ENCODE measurements at places on chromosomes 6 and 20. TPM values are rescaled to one million over a fixed set of nuclear protein-coding genes. Genes with fewer than 3 reads are reported as not detected.

- H3K27ac ChIP-seq = no peak overlapping the region
- H3K27me3 ChIP-seq = no peaks in the 10 kb centered on the region
- H3K4me3 ChIP-seq = no peak overlapping the region
- peaks cover 27% of the 10 kb centered on the region for H3K4me1 ChIP-seq
Measured at GRCh38 chr20:38932457-38933120, 6.4 kb downstream of the FAM83D start.

DNA sequence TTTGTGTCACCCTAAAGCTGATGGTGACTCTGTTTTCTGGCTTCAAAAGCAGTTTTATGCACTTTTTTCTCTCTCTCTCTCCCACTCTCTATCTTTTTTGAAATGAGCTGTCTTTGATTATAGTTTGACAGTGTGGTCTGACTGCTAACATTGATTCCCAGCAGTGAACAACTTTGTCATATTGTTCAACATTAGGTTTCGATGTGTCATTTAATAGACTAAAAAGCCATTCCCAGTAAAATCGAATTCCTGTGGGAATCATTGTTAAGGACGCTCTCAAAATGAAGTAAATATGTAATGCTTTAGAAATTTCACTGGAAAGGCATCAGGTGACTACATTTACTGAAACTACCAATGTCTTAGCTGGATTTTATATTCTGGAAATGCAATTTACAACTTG, 69.9 kb upstream of the FLRT3 start:
- H3K4me1 ChIP-seq = no peaks in the 10 kb centered on the region
- no peak for DNase-seq
- no peak overlapping the region for H3K4me3 ChIP-seq
- no peak overlapping the region for H3K27ac ChIP-seq
- no peaks in the 10 kb centered on the region for H3K36me3 ChIP-seq

DNA sequence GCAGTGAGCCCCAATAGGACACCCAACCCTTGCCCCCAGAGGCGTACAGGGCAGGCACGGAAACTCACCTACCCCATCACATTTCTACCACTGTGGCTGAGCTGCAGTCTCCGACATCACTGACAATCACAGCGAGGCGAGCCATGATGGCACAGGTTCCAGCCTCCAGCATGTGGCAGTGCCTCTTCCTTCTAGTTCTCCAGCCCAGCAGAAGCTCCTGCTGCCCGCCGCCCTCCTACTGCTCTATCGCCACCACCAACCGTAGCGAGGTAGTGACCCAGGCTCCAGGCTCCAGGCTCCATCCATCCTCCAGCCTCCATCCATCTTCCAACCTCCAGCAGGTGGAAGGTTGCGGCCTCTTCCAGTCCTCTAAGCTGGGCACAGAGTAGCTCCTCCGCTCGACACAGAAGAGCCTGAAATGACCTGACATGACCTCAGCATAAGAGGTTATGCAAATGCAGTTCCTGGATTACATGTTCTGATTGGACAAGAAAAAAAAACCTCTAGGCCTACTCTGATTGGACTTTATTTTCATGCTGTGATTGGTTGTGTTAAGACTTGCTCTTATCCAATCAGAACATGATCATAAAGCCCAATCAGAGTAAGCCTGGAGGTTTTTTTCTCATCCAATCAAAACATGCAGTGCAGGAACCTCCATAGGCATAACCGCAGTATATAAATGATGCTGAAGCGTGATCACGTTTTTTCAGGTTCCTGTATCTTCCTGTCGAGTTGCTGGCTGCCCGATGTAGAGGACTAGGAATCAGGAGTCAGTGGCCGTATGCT, 438.9 kb upstream of the ZNF337 start:
- no peak overlapping the region for H3K27ac ChIP-seq
- H3K36me3 ChIP-seq = no peaks in the 10 kb centered on the region
- H3K4me3 ChIP-seq = no peak overlapping the region
- no peaks in the 10 kb centered on the region for H3K27me3 ChIP-seq
- DNase-seq = no peak

- H3K4me1 ChIP-seq = no peaks in the 10 kb centered on the region
- H3K27me3 ChIP-seq = 0 out of 2 replicates have a peak, but pooled peaks cover 5% of the 10 kb centered on the region
- H3K36me3 ChIP-seq = no peaks in the 10 kb centered on the region
- no peak overlapping the region for H3K27ac ChIP-seq
- no peak overlapping the region for H3K4me3 ChIP-seq
Measured at GRCh38 chr6:124780623-124781022, 181.6 kb upstream of the RNF217 start.

- no peak for DNase-seq
- H3K4me1 ChIP-seq = no peaks in the 10 kb centered on the region
- H3K27ac ChIP-seq = no peak overlapping the region
- H3K4me3 ChIP-seq = no peak overlapping the region
Measured at GRCh38 chr6:63560801-63561287, 11.4 kb upstream of the LOC128125822 start.

DNA sequence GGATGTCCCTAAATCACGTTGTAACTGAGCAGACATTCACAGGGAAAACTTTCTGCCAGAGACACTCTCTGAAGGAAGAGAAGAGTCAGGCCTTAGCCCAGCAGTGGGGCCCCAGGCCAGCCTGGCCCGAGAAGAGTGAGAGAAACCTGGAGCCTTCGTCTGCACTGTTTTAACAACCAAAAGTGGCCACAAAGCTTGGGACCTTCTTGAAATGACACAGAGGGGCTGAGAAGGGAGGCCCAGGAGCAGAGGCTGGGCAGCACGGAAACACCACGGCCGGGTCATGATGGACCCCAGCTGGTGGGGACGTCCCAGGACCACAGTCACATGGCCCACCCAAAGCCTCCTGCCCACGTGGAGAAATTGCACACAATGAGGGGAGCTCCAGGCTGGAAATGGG, 126.8 kb upstream of the THBS2 start:
- no peaks in the 10 kb centered on the region for H3K4me1 ChIP-seq
- no peak overlapping the region for H3K27ac ChIP-seq
- H3K4me3 ChIP-seq = no peak overlapping the region
- no peaks in the 10 kb centered on the region for H3K27me3 ChIP-seq
- H3K36me3 ChIP-seq = no peaks in the 10 kb centered on the region

- no peaks in the 10 kb centered on the region for H3K36me3 ChIP-seq
- peak; percentile 14 for DNase-seq
- H3K27me3 ChIP-seq = peaks cover 13% of the 10 kb centered on the region
- no peaks in the 10 kb centered on the region for H3K4me1 ChIP-seq
Measured at GRCh38 chr20:37627060-37627766, 66.6 kb upstream of the CTNNBL1 start.

GRCh38 chr6:137756788-137757187, 110.3 kb upstream of the TNFAIP3 start:
- H3K27me3 ChIP-seq = no peaks in the 10 kb centered on the region
- no peak overlapping the region for H3K27ac ChIP-seq
- DNase-seq = no peak
- no peak overlapping the region for H3K4me3 ChIP-seq

GRCh38 chr20:23282546-23282945, 68.0 kb upstream of the NXT1 start:
- H3K4me3 ChIP-seq = no peak overlapping the region
- H3K27ac ChIP-seq = no peak overlapping the region
- H3K36me3 ChIP-seq = no peaks in the 10 kb centered on the region
- no peaks in the 10 kb centered on the region for H3K27me3 ChIP-seq

- no peak overlapping the region for H3K4me3 ChIP-seq
- H3K27me3 ChIP-seq = no peaks in the 10 kb centered on the region
- H3K4me1 ChIP-seq = peaks cover 6% of the 10 kb centered on the region
- H3K27ac ChIP-seq = 0 out of 2 replicates have a peak overlapping the region, but pooled peaks have one; percentile 3
Measured at GRCh38 chr6:776528-776931, 83.6 kb upstream of the EXOC2 start.

DNA sequence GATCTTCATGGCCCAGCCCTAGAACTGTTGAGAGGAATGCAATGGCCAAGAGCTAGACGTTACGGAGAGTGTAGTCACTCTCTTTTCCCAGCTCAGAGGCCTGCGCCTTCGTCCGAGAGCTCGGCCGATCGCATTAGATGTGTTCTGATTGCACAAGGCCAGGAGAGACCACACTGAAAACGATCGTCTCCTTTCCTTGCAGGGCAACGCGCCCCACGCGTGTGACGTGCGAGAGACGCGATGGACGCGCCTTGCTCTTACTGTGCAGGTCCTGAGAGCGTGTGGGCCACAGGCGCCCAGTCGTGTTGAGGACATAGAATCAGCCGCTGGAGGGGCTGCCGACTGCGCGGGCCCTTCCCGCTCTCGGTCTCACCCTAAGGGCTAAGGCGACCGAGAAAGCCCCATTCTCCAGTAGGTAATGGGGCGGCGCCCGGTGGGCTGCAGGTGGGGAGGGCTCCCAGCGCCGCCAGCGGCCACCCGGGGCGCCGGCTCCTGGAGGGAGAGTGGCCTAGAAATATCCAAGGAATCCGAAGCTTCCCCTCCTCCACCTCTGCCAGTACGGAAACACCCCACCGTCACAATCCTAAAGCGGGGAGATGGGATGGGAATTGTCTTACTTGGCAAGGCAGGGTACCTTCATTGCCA, 26.9 kb downstream of the TFAP2B start:
- peaks cover 90% of the 10 kb centered on the region for H3K27me3 ChIP-seq
- DNase-seq = no peak
- H3K4me1 ChIP-seq = no peaks in the 10 kb centered on the region
- H3K27ac ChIP-seq = no peak overlapping the region

GRCh38 chr20:42678895-42679294, 510.8 kb downstream of the PTPRT start:
- no peak overlapping the region for H3K4me3 ChIP-seq
- H3K36me3 ChIP-seq = no peaks in the 10 kb centered on the region
- no peaks in the 10 kb centered on the region for H3K27me3 ChIP-seq
- H3K4me1 ChIP-seq = no peaks in the 10 kb centered on the region
- no peak for DNase-seq
- H3K27ac ChIP-seq = no peak overlapping the region

- H3K4me1 ChIP-seq = no peaks in the 10 kb centered on the region
- H3K27me3 ChIP-seq = no peaks in the 10 kb centered on the region
- no peak for DNase-seq
- no peak overlapping the region for H3K27ac ChIP-seq
- peaks cover 5% of the 10 kb centered on the region for H3K36me3 ChIP-seq
- no peak overlapping the region for H3K4me3 ChIP-seq
Measured at GRCh38 chr20:45873409-45874103, 7.5 kb upstream of the ZSWIM1 start.

Gene PLCB4
- 4.0 TPM for total RNA-seq

Gene SMPD2
- 6.0 TPM for total RNA-seq

Gene CPNE1
- total RNA-seq = 122 TPM

Gene ANKRD66
- total RNA-seq = not detected

Gene TSBP1
- not detected for total RNA-seq

Gene WFDC5
- total RNA-seq = not detected

Gene CRISP3
- not detected for total RNA-seq

Gene PNPLA1
- total RNA-seq = not detected
